ENCODE measurements at places on chromosomes 2 and 18. TPM values are rescaled to one million over a fixed set of nuclear protein-coding genes. Genes with fewer than 3 reads are reported as not detected.

MTCL1 gene
- total RNA-seq: 73.7 TPM

LAMA3 gene
- total RNA-seq: 51.0 TPM

PDE1A gene
- total RNA-seq: 0.14 TPM

SNORC gene
- total RNA-seq: 7.9 TPM

OSR1 gene
- total RNA-seq: 5.8 TPM

C1QL2 gene
- total RNA-seq: 0.28 TPM
